HL-60 (cell line): ENCODE measurements at places on chromosomes 12 and 14.

DNA sequence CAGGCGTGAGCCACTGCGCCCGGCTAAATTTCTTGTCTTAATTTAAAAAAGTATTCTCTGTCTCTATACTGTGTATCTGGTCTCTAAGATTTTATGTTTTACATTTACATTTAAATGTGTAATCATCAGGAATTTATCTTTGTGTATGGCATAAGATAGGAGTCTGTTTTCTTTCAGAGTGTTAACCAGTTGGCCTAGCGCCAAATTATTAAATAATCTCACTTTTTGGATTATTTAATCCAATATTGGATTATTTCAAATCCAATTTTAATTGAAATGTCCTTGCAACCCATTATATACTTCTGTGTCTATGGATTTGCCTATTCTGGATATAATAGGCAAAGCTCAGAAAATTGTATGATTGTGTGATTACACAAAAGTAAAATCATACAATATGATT, 45.0 kb downstream of the BAZ2A start:
- DNase-seq = no peak

DNA sequence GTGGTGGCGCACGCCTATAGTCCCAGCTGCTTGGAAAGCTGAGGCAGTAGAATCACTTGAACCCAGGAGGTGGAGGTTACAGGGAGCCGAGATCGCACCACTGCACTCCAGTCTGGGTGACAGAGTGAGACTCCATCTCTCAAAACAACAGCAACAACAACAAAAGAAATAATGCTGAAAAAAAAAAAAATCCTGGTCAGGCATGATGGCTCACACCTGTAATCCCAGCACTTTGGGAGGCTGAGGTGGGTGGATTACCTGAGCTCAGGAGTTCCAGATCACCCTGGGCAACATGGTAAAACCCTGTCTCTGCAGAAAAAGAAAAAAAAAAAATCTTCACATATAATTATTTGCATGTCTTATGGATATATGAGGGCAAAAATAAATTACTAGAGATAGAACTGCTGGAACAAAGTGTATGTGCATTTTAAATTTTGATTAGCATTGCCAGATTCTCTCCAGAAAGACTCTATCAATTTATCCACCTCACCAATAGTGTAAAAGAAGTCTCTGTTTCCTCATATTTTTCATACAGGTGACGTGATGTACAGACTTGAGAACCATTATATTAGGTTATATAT, 75.4 kb downstream of the ATXN2 start:
- no peak for DNase-seq

DNA sequence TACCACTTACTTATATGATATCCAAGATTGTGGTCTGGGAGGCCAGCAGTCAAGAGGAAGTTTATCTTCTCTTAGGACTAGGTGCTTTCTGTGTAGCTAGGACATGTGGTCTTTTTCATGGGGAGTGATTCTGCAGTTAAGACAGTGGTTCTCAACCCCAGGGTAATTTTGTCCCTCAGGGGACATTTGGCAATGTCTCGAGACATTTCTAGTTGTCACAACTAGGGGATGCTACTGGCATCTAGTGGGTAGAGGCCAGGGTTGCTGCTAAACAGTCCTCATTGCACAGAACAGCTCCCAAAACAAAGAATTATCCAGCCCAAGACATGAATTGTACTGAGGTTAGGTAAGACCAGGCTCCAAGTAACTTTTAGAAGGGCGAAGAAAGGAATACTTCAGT, 20.0 kb downstream of the AMDHD1 start:
- DNase-seq = peak; percentile 48

DNA sequence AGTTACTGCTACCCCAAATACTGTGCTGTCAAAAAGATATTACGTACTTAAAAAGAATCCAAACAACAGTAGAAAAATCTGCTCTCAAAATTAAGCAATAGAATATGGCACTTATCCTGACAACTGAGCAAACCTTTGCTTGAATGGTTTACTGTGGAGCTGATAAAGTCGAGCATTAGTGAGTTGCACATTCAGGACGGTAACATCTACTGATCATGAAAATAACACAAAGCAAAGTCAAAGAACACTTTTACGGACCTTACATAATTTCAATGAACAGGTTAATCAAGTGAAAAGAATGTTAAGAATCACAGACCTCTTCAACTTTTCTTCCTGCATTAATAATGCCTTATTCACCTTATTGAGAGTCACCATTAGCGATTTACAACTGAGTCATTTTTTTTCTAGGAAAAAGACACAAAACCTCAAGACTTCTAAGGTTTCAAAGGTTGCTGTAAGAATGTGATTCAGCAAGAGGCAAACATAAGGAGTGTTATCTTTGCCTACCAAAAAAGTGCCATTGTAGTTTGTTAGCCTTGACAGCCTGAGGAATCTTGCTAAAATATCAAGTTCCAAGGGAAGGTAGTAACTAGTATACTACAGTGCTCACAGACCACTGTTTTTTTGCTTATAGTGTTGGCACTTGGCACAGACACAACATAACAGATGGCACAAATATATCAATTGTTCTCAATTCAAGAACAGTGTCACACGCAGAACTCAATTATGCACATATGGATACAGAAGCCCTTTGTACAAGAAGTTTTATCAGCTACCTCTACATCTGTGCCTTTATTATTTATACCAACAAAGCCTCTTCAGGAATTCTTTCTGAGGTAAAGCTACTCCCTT, 334.2 kb upstream of the RPL10L start:
- no peak for DNase-seq

- DNase-seq = no peak
These were observed 14.1 kb upstream of the ETV6 start for GRCh38 chr12:11635341-11635740.

DNA sequence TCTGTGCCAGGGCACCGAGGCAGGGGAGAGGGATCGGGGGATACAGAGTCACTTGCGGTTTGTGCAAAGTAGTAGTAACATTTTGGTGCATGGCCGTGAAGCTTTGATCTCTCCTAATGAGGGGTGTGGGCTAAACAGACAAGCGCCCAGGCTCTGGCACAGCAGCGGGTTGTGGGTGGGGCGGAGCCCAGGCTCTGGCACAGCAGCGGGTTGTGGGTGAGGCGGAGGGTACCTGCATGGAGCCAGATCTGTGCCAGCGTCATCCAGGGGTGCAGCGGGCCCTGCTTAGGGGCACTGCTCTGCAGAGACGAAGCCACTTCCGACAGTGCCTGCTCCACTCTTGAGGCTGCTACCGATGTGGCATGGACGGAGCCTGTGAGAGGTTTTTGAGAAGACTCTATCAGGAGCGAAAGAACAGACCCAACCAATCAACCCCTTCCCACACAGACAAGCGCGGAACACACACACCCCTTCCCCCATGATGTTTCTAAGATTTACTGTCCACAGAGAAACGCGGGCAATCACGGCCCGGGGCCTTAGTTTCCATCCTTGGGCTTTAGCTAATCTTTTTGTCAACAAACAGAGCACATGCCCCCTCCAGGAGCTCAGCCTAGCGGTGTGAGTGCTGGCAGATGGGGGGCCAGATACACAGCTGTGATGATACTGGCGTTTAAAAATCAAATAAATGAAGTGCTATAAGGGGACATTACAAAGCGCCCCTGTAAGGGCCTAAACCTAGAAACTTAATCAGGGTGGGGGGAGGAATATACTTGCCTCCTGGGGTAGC, 196.6 kb downstream of the CALM1 start:
- no peak for DNase-seq

DNA sequence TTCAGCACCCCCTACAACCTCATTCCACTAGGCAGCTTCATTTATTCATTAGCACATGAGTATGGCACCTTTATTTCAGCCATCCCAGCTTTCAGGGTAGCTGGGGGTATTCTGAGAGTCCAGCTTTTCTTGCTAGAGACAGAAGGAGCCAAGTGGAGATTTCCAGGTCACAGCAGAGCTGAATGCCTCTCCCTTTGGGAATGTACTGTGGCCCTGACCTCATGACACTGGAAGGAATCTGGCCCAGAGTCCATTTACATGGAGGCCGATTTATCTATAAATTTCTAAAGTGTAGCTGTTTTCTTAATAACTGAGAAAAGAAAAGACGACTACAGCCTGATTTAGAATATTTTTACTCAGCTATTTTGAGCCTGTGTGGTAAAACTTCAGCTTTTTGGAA, 47.2 kb upstream of the JDP2 start:
- no peak for DNase-seq

GRCh38 chr12:51922146-51922545, 14.8 kb downstream of the ACVRL1 start:
- DNase-seq = no peak

- no peak for DNase-seq
These were observed 98.1 kb downstream of the DDHD1 start for GRCh38 chr14:53055003-53055402.

- DNase-seq = no peak
These were observed 1.0 kb upstream of the NAP1L1 start for GRCh38 chr12:76085520-76085868.

DNA sequence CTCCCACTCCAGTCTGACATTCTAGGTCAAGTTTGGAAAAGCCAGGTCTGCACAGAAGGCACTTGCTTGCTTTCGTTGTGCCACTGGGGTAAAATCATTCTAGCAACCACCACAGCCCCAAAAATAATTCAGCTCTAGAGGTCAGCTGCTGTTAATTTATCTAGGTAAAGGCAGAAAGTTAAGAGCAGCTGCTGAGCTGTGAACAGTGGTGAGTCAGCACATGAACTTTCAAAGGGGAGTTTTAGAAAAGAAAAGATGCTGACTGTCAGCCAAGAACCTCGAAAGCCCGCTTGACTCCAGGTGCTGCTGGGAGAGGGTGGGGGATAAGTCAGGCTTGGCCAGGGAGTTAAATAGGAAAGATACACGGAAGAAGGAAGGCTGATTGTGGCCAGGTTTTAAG, 12.7 kb downstream of the CCDC197 start:
- no peak for DNase-seq

DNA sequence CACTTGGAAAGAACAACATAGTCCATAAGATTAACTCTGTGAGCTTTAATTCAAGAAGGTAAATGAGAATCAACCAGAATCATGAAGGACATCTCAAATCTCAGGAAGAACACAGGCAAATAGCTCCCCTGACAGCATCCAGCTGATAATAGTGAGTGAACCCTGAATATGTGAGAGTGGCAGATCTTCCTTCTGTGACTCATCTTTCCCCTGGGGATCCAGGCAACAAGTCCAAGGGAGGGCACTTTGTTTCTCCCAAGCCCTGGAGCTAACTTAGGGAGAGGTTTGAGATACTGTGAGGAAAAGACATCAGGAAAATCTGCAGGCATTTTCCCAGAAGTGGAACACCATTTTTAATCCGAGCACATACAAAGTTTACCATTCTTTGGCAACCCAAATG, 763.9 kb upstream of the MGAT4C start:
- no peak for DNase-seq

GRCh38 chr14:61965030-61965745, 203.0 kb downstream of the SNAPC1 start:
- no peak for DNase-seq

DNA sequence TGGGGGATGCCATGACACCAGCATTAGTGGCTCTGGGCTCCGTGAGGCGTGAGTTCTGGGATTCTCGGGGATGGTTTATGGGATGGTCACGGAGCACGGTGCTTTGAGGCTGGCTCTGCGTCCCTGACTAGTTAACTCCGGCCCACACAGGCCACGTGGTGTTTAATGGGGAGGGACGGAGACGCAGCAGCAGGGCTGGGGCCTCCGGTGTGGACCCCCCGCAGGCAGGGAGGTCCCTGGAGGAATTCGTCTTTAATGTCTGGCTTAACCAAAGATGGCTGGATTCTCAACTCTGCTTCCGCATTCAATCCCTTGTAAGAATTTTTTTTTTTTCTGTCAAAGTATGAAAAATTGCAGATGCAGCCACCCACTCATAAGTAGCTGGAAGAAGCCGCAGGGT, 86.4 kb upstream of the RFLNA start:
- no peak for DNase-seq

- no peak for DNase-seq
These were observed 4.6 kb downstream of the HOXC4 start for GRCh38 chr12:54058128-54058768.

DNA sequence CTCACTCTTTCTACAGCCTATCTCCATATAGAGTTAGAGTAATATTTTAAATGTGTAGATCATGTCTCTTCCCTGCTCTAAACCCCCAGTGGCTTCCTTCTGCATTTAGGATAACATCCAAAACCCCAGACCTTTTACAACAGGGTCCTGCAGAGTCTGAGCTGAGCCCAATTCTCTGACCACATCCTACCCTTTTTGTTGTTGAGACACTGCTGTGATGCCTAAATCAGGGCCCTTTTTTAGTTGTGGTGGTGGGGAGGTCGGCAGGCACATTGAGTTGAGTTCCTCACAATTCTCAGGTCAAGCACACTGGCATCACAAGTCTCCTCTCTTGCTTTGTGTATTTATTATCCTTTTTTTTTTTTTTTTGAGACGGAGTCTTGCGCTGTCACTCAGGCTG, 1.8 kb upstream of the DDX47 start:
- DNase-seq = no peak

GRCh38 chr12:117334051-117334450, 27.4 kb downstream of the NOS1 start:
- no peak for DNase-seq

- DNase-seq = no peak
These were observed 20.0 kb downstream of the TUNAR start for GRCh38 chr14:95896498-95897135.

- DNase-seq = no peak
These were observed 1.5 kb downstream of the IRF2BPL start for GRCh38 chr14:77026930-77027537.

GRCh38 chr12:131565267-131566015, 145.4 kb upstream of the SFSWAP start:
- no peak for DNase-seq

- no peak for DNase-seq
These were observed 25.4 kb downstream of the DPF3 start for GRCh38 chr14:72868500-72868899.

DNA sequence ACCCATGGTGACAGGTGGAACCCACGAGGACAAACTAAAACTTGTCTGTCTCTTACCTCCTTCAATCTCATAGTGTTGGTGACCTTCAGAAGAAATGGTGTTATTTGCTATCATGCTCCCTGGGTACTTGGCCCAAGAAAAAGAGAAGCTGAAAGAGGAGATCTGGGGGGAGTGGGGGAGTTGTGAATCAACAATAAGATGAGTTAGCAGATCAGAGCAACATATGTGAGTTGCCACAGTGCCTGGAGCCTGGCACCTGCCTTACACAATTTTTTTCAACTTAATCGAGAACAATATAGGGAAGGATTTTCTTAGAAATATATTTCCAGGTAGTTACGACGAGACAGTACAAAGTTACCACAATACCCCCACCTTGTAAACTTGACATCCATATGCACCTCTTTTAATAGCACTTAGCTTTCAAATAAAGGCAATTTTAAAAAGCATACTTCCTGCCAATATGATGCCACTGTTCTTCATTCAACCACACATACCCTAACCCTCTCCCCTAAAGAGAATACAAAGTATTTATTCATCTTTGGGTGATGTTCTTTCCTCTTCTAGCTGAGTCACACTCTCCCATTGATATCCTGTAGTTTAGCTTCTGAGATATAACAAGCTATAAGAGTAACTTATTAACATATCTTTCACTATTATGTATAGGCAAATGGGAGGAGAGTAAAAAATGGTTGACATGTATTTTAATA, 424.1 kb upstream of the OR4E1 start:
- DNase-seq = no peak

- no peak for DNase-seq
These were observed 16.8 kb downstream of the MOK start for GRCh38 chr14:102288139-102288538.

- no peak for DNase-seq
These were observed 91.5 kb downstream of the FBXW8 start for GRCh38 chr12:117002051-117002817.

- DNase-seq = peak; percentile 11
These were observed 147.4 kb upstream of the EGLN3 start for GRCh38 chr14:34098045-34098984.
